CD4-positive, alpha-beta memory T cell (primary cell): ENCODE measurements at places on chromosomes 1 and 21.

DNA sequence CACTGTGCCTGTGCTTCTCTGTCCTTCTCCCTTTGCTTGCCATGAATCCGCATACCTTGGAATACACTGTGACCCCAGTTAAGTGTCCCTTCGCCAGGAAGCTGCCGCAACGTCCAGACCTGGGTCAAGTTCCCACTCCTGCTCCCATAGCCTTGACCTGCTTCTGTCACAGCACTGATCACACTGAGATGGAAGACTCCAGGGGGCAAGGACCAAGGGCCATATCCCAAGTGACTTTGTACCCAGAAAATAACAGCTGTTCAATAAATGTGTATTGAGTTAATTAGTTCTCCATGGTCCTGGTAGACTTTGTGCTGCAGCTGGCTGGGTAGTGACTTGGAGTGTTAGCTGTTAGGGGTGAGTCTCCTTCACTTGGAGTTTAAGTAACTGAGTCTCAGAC, 25.8 kb downstream of the SLC5A9 start:
- DNase-seq, result no peak

GRCh38 chr1:28449904-28450303, 55.9 kb upstream of the RCC1 start:
- peak; percentile 14 for DNase-seq

GRCh38 chr1:21868941-21869454, 56.9 kb downstream of the LDLRAD2 start:
- DNase-seq, result no peak

DNA sequence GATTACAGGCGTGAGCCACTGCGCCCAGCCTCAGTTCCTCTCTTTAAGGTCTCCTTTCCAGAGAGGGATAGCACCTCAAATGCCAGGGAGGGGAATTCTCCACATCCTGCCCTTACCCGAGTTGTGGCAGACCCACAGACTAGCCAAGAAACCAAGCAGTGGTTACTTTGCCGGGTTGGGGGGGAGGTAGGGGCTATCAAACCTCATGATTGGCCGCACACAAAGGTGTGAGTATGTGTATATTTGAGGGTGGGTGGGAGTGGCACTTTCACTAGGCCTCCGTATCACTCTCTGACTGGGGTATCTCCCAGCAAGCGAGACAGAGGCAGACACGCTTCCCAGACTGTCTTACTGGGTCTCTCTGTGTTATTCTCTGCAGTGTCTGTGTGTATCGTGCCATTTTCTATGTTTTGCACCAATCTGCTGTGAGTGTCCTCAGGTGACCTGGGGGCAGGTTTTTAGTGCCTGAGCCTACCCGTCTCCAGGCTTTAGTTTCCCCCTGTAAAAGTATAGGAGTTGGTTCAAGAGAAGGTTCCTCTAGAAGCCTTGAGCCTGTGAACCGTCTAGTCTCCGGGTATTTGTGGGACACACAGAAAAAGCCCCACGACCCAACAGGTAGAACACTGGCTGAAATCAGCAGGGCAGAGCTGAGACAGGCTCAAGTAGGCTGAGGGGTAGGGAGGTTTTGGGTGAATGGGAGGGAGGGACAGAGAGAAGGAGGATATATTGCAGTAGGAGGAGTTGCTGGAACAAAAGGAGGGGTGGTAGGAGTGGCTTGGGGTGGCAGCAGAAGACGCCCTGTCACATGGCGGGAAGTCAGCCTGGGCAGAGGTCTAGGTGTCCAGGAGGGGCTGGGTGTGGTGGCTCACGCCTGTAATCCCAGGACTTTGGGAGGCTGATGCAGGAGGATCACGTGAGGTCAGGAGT, 10.3 kb downstream of the LMNA start:
- DNase-seq, result peak; percentile 54

GRCh38 chr1:214476986-214477870, 74.2 kb downstream of the PTPN14 start:
- DNase-seq, result no peak

DNA sequence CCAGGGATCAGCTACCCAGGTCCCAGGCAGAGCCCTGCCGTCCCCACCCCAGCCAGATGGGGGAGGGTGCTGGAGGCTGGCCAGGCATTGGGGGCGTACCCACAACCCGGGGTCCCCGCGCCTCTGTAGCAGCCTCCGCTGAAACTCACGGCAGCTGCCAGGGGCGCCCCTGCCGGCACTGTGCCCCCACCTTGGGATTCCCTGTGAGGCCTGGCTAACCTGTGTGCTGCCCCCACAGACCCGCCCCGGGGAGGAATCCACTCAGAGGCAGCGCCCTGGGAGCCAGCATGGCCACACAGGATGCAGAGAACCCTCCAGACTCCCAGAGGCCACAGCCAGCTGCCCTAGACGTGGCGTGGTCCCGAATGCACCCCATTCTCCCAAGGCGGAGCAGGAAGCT, 3.8 kb downstream of the DVL1 start:
- DNase-seq, result no peak

- no peak for DNase-seq
Observed at GRCh38 chr1:196355206-196355786, 252.9 kb downstream of the KCNT2 start.

GRCh38 chr1:37701051-37701450, 8.7 kb downstream of the CDCA8 start:
- no peak for DNase-seq

DNA sequence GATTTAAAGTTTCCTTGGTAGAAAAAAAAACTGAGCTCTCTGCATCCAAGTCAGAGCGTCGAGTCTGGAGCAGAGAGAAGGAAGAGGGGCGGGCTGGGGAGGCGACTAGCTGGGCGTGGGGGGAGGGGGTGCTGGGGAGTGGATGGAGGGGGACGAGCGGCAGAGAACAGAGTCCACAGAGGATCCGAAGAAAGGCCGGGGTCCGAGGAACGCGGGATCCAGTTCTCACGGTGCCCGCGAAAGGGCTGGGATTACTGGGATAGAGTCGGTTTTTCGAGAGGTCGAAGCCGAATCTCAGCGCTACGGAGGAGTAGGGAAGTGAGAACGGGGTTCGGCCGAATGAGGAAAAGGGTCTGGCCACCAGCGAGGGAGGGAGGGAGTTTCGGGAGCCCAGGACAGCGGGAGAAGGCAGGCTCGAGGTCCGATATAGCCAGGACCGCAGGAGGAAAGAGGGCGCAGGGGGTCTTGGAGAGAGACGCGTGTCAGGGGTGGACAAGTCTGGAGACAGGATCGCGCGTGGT, 665 bp downstream of the DAB1 start:
- no peak for DNase-seq

DNA sequence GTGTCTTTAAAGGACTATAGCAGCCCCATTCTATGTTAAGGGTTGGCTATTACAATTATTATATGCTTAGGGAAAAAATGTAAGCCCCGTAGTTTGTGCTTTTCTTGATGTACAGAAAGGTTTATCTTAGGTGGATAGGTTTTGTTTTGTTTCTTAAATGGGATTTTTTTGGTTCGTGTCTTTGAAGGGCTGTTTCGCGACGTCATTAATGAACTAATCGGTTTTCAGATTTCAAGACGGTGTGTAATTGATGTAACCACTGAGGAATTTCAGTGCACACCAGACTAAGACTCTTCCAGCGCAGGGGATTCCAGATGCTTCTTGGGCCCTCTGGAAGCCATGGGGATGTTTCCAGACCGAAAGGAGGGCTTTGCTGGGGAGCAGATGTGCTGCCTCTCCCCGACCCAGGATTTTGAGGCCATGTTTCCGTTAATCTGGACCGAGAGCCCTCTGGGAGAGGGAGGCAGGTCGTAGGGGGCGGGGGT, 4.8 kb upstream of the SIM2 start:
- DNase-seq, result no peak

DNA sequence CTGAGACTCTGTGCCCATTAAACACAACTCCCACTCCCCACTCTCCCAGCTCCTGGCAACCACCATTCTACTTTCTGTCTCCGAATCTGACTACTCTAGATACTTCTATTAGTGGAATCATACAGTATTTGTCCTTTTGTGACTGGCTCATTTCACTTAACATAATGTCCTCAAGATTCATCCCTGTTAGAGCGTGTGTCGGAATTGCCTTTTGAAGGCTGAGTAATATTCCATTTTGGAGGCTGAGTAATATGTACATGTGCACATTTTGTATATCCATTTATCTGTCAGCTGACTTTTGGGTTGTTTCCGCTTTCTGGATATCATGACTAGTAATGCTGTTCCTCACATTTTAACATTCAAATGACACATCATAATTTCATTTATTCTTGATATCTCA, 30.3 kb downstream of the GALNT2 start:
- DNase-seq, result no peak

DNA sequence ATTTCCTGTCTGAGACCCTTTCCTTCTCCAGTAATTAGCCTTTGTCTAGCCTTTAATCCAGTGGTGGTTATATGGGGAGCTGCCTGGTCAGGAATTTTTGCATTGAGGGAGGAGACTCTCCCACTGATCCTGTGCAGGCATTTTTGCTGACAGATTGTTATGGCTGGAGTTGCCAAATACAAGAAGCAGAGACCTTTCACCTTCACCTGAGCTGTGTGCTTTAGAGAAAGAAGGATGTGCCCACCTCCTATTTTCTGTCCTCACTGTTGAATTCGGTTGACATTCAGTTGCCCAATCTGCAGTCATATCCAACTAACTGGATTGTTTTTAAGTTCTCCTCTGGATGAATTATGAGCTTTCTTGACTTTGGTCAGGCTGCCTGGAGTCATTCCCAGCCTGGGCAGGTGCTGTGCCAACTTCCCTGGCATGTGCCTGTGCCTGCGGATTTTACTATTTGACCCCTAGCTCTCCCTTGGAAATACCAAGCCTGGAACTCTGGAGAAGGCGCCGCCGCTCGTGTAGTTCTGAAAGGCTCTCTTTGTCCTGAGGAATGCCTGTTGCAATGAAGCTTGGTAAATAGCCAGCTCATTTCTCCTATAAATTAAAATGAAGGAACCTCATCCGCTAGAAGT, 143.9 kb downstream of the NOS1AP start:
- no peak for DNase-seq

DNA sequence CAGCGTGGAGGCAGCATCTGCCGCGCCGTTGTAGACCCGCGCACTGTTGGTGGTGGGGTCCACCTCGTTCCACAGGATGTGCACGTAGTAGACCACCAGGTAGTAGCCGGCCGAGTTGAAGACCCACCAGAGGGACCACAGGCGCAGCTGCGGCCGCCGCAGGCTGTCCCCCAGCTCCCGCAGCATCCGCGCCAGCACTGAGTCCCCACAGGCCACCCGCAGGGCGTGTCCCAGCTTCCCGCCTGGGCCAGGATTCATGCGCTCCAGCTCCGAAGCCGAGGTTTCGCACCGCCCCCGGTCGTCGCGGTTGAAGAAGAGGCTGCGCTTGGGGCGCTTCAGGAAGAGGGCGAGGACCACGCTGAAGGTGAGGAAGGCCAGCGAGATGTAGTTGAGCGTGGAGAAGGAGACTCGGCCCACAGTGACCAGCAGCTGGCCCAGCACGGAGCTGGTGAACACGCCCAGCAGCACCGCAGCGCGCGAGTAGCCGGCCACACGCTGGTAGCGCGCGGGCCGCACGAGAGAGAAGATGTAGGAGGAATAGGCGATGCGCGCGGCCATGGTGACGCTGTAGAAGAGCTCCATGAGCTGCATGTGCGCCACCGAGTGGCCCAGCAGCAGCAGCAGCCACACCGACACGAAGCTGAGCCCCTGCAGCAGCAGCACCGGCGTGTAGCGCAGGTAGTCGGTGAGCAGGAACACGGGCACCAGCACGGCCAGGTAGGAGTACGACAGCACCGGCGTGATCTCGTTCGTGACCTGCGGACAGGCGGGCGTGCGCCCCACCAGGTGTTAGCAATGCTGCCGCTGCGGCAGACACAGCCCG, 10.6 kb downstream of the SLC19A1 start:
- DNase-seq, result no peak
